ENCODE measurements at places on chromosomes 3 and 15.

- DNase-seq: no peak
Measured at GRCh38 chr15:56732135-56732885, 999 bp downstream of the ZNF280D start.

GRCh38 chr3:120567370-120568201 is 28.6 kb upstream of the NDUFB4 start:
- no peak for DNase-seq

DNA sequence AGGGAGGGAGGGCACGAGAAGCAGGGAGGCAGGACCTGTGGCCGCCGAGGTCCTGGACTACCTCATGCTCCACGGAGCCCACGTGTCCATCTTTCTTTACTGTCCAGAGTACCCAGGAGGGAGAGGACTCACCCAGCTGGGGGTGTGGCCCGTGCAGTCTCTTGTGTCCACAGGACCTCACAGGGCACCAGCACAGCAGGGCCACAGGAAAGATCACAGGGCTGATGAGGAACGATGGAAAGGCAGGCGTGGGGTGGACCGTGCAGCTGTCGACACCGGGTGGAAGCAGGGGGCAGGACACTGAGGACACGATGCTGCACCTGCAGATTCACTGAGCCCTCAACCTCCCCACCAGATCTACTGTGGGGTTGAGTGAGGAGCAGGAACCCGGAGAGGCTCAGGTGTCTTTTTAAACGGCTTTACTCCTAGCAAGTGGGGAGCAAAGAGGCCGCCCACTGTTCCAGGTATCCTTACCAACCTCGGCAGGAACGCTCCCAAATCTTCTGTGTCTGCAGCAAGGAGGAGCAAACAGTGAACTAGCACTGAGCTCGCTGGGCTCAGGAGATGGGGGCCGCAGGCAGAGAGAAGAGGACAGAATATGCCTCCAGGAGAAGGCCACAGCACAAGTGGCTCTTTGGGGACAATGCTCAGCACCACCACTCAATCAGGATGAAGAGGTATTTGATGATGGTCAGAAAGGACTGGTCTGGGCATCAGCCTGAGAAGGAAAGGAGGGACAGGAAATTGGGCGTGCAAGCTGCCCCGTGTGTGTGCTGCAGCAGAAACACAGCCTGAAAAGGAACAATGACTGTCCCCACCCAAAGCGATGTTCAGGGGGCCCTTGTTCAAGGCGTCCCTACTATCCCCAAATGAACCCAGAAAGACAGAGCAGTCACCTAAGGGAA is 198.8 kb downstream of the XXYLT1 start:
- DNase-seq: no peak

GRCh38 chr3:193452338-193452737 is 73.8 kb upstream of the ATP13A5 start:
- no peak for DNase-seq

DNA sequence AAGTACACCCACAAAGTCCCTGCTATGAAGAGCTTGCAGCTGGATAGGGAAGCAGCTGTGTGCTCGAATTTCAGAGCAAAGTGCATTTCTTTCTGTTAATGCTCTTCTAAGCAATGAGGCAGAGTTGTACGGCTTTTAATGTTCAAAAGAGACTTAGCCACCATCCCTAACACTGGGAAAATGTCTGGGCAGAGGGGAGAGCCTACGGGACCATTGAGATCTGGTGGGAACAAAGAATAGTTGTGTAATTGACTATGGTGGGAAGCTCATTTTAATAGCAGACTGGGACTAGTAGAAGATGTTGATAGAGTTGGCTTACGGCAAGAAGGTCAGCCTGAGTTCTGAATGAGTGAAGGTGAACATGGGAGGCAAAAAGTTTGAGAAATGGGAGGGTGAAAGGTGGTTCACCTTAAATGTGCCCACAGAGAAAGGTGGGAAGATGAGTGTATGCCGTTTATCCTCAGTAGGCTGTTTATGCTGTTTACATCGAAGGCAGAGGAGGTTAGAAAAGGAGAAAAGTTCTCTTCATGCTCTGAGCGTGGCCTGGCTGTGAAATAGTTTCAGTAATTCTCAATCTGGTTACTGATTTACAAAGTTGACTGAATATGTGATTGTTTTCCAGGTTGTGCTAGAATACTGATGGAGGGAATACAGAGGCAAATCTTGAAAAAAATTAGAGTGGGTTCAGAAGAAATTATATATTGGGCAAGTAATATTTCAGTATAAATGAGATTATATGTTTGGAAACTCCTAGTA is 22.9 kb upstream of the UTS2B start:
- no peak for DNase-seq

GRCh38 chr3:150256318-150256717 is 151.8 kb upstream of the TSC22D2 start:
- no peak for DNase-seq

- DNase-seq: no peak
Measured at GRCh38 chr3:52531860-52532516, 1.7 kb downstream of the NT5DC2 start.

GRCh38 chr3:49607796-49608195 is 53.5 kb downstream of the BSN start:
- no peak for DNase-seq

DNA sequence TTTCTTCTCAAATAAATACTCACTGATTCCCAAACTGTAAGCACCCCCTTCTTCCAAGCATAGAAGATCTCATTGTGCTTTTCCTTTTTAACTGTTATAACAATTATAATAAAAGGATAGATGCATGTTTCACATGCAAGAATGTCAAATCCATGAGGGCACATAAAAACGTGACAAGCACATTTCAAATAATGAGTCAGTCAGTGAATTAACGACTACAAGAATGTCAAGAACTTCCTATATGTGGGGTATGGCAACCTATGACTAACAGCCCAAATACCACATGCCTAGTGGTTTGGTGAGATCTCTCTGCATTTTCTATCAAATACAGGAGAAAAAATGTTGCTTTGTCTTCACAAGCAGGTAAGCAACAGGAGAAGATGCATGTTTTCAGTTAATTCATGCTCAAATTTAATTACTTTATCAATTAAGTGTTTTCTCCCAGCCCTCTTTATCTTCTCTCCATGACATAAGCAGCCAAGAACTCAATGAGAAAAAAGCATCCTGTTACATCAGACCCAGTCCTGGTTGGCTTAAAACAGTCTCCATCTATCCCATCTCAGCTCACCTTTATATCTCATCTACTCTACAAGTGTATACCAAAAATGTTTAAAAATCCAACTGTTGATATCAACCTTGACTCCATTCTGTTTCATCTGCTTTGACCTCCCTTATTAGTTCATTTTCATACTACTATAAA is 181.5 kb upstream of the LMCD1 start:
- DNase-seq: no peak

Data from stimulated activated CD8-positive, alpha-beta memory T cell treated with anti-CD3 and anti-CD28 coated beads, Interleukin-15, amount 100 ng/mL, for 24 hours (primary cell).